ENCODE measurements at places on chromosomes 12 and 14.

GRCh38 chr14:88233915-88234314 lies 89.2 kb downstream of the KCNK10 start:
- DNase-seq, result no peak

- DNase-seq, result no peak
Measured at GRCh38 chr14:95261616-95262510, 57.8 kb downstream of the CLMN start.

GRCh38 chr12:53660041-53660440 lies 15.8 kb downstream of the ATP5MC2 start:
- no peak for DNase-seq

DNA sequence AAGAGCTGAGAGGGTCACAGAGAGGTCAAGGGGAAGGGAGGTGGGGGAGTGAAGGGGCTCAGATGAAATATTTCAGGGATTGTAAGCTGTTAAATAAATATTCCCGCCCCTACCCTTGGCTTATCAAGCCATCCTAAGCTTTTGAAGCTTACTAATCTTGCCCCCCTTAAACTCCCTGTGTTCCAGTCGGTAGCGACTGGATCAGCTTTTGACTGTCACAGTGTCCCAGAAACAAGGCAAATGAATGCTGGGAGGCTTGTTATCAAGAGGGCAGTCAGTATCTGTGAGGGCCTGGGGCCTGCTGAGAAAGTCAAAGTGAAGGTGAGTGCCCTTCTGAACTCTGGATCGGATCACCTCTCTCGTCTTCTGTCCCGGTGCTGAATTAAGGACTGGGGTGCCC lies 128.1 kb downstream of the DACT1 start:
- no peak for DNase-seq

DNA sequence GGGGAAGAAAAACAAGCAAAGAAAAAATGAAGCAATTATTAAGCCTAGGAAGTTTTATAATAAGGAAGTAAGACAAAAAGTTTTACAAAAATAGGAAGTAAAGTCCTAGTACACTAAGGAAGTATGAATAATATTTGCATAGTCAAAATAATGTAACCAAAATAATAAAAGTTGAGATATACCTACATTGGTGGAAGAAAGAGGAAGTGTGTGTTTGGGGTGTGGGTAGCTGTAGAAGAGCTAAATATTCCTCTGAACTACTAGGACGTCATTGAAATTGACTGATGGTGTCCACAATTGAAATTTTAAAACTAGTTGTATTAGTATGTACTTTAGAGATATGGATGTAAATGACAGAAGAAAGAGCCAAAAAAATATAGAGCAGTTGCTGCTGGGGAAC lies 228.4 kb upstream of the OTX2 start:
- no peak for DNase-seq

GRCh38 chr12:31868965-31869364 lies 90.2 kb upstream of the RESF1 start:
- DNase-seq, result no peak

GRCh38 chr12:76879710-76880518 lies 1.1 kb upstream of the CSRP2 start:
- DNase-seq, result peak; percentile 43

DNA sequence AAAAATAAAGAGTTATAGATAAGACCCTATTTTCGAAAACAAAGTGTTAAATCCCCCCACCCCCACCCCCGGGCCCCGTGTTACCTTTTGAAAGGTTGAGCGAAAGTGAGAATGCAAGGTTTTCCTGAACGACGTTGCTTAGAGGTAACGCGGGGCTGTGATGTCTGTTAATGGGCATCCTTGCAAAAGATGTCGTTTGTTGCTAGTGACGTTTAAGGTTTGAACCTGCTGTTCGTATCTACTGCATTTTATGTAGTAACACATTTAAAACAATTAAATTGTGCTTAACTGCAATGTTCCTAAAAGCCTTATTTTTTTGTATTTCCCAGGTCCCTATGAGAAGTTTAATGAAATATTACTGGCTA lies 1.2 kb downstream of the CPSF6 start:
- no peak for DNase-seq

DNA sequence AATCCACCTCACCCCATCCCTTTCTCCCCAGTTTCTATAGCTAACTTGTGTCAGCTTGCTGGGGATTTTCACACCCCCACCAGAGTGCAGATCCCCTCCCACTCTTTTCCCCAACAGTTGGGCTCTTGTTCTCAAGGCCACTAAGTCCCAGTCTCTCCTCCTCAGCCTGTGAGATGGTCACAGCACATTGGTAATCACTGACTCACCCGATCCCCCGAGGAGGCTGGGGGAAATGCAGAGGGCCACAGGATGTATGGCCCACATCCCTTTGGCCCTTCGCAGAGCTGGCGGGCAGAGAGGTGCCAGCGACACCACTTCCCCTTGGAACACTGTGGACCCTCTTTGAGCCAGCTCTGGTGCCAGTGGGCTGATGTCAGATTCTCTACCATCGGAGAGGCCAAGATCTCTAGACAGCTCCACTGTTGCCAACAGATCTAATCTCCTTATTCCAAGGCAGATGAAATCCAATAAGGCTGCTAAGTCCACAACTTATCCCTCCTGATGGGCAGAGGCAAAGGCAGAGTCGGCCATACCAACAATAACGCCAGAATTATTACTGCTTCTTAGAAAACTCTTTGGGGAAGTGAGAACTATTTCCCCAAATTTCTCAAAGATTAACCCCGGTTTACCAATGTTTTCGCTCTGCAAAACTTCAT lies 1.6 kb downstream of the FMNL3 start:
- DNase-seq, result peak; percentile 65

GRCh38 chr12:121918679-121919038 lies 267 bp downstream of the CFAP251 start:
- DNase-seq, result no peak

- DNase-seq, result no peak
Measured at GRCh38 chr12:114238808-114239207, 167.1 kb downstream of the TBX5 start.

DNA sequence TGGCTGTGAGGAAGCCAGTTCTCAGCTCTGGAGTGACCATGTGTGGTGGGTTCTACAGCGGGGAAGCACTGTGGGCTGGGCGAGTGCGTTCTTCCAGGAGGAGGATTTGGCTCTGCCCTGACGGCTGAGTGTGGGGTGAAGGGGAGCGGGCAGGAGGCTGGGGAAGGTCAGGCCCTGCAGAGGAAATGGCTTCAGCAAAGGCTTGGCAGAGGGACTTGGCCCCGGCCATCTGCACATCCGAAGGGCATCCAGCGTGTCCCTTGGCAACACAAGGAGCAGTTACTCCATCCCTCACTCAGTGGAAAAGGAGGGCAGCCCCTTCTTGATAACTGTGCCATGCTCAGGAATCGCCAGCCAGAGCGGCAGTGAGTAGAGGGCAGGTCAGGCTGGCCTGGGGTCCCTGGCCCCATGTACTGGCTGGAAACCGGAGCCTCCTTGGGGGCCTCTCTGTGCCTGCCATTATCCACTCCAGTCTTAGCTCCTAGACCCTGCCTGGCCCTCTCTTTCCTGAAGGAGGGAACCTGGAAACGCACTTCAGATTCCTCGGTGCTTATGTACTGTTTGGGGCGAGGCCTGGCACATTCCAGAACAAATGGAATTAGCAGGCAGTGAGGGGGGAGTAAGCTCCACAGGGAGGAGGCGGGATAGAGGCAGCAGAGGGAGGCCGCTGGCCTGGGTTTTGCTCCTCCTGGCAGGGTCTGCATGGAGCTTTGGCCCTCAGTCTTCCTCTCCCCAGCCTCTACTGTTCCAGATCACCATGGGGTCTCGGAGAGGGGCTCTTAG lies 133.6 kb upstream of the NCOR2 start:
- peak; percentile 80 for DNase-seq

- DNase-seq, result peak; percentile 43
Measured at GRCh38 chr12:54053003-54053750, 458 bp upstream of the HOXC4 start.

DNA sequence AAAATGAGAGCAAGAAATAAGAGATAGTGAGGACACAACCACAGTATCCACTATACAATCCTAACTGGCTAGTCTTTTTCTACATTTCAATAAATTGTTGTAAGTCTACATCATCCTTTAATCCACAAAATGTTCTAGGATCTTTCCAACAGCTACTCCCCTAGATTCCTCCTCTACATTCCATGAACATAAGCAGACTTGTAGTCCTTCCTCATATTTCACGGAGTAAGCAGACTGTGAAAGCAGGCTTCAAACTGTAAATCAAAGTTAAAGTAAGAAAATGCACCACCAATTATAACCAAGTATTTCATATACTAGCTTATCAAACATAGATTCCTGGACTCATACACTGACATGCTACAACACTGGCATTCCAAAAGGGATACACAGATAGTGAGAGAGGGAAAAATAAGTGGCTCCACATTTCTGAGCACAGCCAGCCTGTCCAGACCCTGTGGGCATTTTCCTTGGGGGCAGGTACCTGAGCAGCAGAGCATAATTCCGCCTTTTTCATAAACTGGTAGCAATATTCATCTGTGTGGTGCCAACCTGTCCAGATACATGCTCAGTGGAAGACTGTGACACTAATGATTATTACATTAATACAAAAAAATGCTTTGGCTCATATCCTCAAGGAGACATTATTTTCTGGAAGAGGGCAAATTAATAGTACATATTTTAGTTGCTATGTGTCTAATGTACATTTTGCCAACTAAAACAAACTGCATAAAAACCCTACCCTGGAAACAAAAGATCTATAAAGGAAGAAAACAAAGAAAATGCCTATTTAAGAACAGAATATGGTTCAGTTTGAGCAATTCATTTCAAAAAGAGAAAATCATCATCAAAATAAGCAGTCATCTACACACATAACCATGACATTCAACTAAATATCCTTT lies 113.3 kb upstream of the FSCB start:
- DNase-seq, result no peak

DNA sequence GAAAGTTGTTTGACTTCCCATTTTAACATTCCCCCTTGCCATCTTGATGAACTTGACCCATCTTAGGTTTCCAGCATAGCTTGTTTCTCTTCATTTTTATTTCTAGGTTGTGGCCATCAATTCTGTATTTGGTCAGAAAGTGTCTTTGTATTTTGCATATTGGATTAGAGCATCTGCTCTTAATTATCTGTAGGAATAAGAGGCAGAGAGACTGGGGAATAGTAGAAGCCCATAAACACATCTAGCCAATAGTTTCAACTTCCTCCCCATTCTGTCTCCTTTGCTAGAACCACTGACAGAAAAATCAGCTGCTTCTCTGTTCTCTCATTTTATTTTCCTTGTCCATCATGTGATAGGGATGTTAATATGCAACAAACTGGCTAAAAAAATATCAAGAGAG lies 8.2 kb downstream of the SOCS2 start:
- DNase-seq, result no peak

- peak; percentile 9 for DNase-seq
Measured at GRCh38 chr12:15977999-15978951, 67.1 kb downstream of the DERA start.

DNA sequence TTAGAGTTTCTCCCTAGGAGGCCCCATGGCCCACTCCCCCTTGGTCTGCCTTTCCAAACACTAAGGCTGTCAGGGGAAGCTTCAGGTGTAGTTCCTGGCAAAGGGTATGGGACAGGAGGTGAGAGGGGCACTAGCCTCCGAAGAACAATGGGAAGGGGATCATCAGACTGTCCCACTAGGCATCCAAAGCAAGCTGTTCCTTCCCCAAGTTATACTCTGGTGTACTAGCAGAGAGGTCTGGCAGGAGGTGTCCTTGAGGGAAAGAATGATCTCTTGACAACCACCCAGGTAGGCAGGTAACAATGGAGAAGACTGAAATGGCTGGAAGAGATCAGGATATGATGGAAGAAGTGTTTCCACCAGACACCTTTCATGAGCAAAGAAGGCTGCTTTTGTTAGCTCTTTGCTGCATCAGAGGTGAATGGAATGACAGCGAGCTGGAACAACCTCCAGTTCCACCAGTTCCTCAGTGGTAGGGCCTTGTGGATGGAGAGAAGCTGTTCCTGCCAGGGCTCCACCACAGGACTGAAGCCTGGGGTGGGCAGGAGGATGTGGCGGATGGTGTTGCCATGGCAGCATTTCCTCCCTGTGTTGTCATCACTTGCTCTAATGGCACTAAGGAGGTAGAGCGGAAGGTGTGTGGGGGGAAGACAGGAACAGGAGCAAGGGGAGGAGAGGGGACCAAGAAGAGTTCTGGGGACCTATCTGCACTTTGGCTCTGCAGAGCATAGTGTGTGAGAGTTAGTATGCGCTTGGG lies 2.3 kb upstream of the AGAP2 start:
- no peak for DNase-seq

DNA sequence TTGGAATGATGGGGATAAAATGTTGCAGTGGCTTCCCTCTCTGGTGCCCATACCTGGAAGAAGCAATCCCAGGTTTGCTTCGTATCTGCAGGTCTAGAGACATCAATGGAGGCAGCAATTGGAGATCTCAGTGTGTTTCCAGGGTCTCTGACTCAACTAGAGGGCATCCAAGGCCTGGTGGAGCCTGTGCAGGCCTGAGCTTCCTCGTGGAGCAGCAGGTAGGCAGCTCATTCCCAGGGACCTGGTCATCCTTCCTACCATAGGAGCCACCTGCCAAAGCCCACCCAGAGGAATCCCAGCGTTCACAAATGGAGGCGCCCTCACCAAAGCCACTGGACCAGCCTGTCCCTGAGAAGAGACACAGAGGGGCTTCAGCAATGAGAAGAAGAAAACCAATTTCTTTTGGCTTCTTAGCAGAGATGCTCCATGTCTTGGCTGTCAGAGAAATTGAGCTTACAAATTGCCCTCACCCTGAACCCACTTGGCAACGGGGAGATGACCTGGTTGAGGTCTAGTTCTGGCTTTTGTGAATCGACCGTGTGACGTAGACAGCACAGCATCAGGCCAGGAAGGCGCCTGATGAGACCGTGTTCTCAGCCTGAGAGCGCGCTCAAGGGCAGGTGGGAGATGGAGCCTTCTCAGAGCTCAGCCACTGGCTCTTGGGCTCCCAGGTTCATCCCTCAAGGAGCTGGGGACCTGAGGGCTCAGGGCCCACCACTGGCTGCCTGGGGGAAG lies 283.6 kb downstream of the DPF3 start:
- DNase-seq, result no peak

DNA sequence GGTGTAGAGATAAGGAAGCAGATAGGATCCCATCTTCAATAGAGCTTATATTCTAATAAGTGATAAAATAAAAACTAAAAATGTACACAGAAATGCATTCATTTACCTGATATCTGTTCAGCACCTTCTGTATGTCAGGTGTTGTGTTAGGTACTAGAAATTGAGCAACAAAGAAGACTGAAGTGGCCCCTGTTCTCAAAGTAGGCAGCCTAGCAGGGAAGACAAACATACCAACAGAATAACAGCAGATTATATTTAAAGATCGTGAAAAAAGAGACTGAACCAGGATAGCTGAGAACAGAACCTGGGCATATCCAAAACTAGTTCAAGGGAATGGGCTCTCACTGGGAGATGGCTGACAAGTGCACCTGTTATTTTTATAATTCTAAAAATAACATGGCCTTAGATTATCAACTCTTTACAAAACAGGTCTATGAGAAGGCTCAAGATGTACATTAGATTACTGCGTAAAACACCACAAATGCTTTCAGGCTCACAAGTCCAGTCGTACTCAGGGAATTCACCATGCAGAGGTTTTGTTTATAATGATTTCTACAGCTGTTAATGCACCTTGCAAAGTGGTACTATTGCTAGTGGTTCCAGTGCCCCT lies 16.4 kb downstream of the ANO6 start:
- no peak for DNase-seq
